ENCODE measurements at places on chromosomes 5 and 9.

- DNase-seq, result no peak
Observed at GRCh38 chr5:140345919-140346347, 470 bp downstream of the HBEGF start.

- DNase-seq, result no peak
Observed at GRCh38 chr9:6441269-6441668, 28.3 kb downstream of the UHRF2 start.

GRCh38 chr5:156836846-156837245 is 13.2 kb upstream of the PPP1R2B start:
- no peak for DNase-seq

- no peak for DNase-seq
Observed at GRCh38 chr5:120207129-120207528, 257.0 kb upstream of the PRR16 start.

- no peak for DNase-seq
Observed at GRCh38 chr5:62708481-62709325, 130.1 kb downstream of the LRRC70 start.

- DNase-seq, result no peak
Observed at GRCh38 chr9:79409182-79409823, 162.5 kb upstream of the TLE4 start.

DNA sequence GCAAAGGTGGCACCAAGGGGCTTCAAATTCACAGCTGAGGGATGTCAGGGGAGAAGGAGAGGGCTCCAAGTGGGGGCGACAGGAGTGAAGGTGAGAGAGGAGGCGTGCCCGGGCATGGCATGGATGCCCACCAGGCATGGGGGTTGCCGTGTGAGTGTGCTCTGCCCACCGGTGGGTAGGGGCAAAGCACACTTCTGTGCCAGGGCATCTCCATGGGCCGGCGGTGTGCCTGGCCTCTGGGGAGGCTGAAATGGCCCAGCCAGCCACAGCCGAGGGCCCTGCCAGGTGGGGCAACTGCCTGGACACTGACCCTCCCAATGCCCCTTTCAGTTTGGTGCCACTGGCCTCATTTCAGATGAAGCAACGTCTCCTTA is 14.0 kb upstream of the RNU6ATAC start:
- no peak for DNase-seq

DNA sequence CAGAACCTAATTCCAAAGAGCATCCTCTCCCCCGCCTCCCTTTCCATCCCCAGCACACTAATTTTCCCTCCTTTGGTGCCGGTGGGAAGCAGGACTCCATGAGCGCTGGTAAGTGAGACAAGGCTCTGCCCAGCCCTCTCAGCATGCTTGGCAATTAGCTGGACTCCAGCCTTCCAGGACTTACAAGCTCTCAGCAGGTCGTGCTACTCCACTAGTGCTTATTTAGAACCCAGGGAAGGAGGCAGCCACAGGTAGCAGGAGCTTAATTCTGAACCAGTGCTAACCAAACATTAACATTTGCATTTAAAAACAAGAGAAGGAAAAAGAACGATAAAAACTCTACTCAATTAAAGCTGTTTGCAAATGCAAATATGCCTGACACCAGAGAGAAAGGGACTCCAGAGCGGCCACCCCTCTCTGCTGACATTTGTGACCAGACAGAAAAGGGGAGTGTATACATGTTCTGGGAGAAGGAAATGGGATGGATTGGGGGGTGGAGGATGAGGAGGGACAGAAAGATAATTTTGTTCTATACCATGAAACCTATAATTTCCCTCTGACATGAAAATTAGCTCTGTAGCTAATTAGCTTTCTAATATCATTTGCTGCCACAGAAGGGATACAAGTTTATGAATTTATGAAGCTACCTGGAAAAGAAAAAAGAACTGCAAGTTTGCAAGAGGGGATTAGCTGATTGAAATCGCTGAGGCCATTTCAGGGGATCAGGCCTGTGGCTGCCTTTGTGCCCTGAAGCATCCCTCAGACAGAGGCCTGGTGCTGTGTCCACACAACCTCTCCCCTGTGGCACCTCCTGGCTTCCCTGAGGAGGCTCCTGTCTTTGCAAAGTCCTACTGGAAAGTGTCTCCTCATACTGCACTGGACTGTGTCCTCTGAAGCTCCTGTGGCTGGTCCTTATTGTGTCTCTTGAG is 266.3 kb downstream of the SEC61B start:
- no peak for DNase-seq

DNA sequence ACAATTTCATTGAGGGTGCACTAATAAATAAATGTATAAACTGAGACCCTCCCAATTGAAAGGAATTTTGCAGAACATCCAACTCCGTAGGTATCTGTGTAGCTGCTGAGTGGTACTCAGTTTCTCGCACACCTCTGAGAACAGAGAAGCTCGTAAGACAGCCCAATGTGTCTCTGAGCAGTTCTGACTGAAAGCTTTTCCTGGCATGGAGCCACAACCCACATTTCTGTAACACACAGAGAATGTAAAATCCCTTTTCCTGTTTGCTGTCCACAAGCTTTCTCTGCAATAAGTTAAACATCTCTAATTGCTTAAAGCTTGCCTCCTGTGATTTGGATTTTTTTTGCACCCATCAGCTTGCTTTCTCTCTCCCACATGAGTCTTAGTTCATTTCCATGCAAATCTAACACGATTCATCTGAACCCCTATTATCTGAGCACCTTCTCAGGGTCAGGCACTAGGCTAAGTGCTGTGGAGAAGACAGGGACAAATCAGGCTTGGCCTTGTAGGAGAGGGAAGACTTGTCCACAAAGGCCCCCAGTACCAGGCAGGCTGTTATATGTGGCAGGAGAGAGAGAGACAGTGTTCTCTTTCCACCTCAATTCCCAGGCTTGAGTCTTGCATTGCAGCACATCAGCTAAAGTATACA is 44.2 kb upstream of the COL15A1 start:
- DNase-seq, result no peak

DNA sequence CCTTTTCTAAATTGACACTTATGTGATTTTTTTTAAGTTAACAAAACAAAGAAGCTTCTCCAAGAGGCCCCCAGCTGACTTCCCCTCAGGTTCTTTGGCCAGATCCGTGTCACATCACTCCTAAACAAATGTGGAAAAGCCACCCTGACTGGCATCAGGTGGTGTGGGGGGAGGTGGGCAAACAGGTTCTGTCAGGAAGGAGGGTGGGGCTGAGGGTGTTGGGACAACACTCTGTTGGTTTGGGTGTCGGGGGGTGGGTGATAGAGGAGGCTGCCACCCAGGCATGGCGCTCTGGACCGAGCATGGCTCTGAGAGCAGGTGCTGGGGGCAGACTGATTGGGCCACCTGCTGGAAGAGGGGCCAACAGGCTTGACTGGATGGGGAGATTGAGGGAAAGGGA is 210.9 kb downstream of the HSPA4 start:
- no peak for DNase-seq

- no peak for DNase-seq
Observed at GRCh38 chr9:40911647-40912046, 216.8 kb downstream of the FOXD4L6 start.

DNA sequence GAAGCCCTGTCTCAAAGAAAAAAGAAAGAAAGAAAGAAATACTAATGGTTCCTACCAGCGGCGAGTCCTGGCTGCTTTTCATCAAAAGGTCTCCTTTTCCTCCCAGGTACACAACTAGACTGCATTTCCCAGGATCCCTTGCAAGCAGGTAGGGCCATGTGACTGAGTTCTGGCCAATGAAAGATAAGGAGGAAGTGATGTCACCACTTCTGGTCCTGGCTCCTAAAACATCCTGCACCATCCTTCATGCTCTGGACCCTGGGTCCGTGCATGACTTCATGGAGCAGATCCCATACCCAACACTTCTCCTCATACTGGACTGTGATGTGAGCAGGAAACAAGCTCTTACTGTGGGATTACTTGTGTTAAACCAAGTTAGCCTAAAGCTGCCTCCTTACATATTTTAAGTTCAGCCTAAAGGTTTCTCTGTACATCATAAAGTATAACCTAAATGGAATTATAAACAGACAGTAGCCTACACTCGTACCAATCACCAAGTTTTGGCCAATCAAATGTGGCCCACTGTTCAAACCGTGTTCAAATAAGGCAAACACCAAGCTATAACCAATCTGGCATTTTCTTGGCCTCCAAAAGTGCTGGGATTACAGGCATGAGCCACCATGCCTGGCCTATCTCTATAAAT is 30.2 kb upstream of the FUBP3 start:
- DNase-seq, result no peak

DNA sequence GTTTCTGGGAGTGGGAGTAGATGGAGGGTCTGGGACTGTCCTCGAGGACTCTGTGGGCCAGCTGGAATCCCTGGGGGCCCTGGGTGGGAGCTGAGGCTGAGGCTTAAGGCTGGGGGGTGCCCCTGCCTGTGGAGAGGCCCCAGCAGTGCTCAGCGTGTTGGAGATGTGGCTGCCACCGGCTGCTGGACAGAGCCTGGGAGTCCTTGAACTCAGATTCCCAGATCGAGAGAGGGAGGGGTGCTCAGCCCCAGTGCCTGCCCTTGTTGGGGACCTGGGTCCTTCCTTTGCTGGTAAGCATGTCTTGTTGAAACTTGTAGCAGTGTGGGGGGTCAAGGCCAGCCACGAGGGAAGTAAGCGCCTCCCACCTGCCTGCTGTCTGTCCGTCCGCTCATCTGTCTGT is 10.7 kb downstream of the RXRA start:
- no peak for DNase-seq

GRCh38 chr5:180354966-180355365 is 1.8 kb upstream of the GFPT2 start:
- no peak for DNase-seq

- no peak for DNase-seq
Observed at GRCh38 chr9:89879701-89880100, 274.9 kb downstream of the GADD45G start.

DNA sequence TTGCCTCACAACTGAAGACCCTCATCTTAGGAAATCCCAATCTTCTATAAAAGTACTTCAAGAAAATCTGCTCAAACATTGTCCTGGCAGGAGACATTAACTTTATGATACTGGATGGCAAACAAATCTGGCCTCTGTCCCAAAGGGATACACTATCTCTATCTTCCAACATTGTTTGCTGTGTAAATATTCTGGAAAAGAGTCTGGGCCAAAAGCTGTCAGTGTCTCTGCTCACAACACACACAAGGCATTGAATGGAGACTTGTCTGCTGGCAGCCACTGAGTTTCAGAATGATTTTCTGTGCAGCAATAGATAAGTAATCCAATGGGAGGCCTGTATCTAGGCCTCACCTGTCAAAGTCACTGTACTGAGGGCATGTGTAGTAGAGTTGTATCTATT is 471.1 kb downstream of the DMAC1 start:
- no peak for DNase-seq

All from NCI-H1436 treated with DMSO at 0.1 percent for 48 hours (cell line).